ENCODE measurements at places on chromosomes 2 and 18.

- no peaks in the 10 kb centered on the region for H3K27me3 ChIP-seq
- H3K4me1 ChIP-seq: no peaks in the 10 kb centered on the region
- peaks cover 6% of the 10 kb centered on the region for H3K36me3 ChIP-seq
- H3K4me3 ChIP-seq: no peak overlapping the region
- H3K27ac ChIP-seq: no peak overlapping the region
- no peak for DNase-seq
These were observed 91.4 kb downstream of the EXOC6B start for GRCh38 chr2:72734432-72734831.

- no peak overlapping the region for H3K27ac ChIP-seq
- H3K36me3 ChIP-seq: peaks cover 2% of the 10 kb centered on the region
- H3K27me3 ChIP-seq: no peaks in the 10 kb centered on the region
- no peak for DNase-seq
- no peaks in the 10 kb centered on the region for H3K4me1 ChIP-seq
- H3K4me3 ChIP-seq: no peak overlapping the region
These were observed 482.0 kb upstream of the DCC start for GRCh38 chr18:51857989-51858388.

- H3K36me3 ChIP-seq: peaks cover 2% of the 10 kb centered on the region
- no peaks in the 10 kb centered on the region for H3K27me3 ChIP-seq
- no peak overlapping the region for H3K27ac ChIP-seq
- H3K4me3 ChIP-seq: no peak overlapping the region
- DNase-seq: no peak
These were observed 33.3 kb upstream of the GMCL1 start for GRCh38 chr2:69796174-69796573.

DNA sequence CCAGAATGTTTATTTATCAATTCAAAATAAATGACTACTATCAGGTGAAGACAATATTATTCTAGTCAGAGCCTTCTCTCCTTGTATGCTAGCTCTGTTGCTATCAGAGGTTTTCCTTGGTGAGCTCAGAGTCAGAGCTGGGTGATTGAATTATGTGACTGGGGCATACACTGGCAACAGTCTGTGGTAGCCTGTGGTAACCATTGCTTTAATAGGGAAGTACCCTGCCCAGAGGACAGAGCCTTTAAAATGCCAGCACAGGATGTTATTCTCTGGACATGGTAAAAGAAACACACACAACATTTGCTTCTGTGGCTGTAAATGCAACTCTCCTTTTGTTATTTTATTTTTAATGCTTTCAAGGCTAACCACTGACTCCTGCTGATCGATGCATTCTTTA, 124.7 kb downstream of the PPP1R1C start:
- DNase-seq: no peak
- peaks cover 5% of the 10 kb centered on the region for H3K27me3 ChIP-seq
- no peaks in the 10 kb centered on the region for H3K4me1 ChIP-seq
- H3K4me3 ChIP-seq: no peak overlapping the region

- no peaks in the 10 kb centered on the region for H3K27me3 ChIP-seq
- peaks cover 25% of the 10 kb centered on the region for H3K36me3 ChIP-seq
- DNase-seq: no peak
- H3K4me3 ChIP-seq: no peak overlapping the region
- H3K27ac ChIP-seq: peak overlapping the region; percentile 35
- peaks cover 57% of the 10 kb centered on the region for H3K4me1 ChIP-seq
These were observed 51.8 kb downstream of the USP34 start for GRCh38 chr2:61419129-61419528.

GRCh38 chr2:121329786-121330185, 44.8 kb upstream of the TFCP2L1 start:
- H3K4me1 ChIP-seq: peaks cover 18% of the 10 kb centered on the region
- H3K27me3 ChIP-seq: no peaks in the 10 kb centered on the region
- no peak overlapping the region for H3K4me3 ChIP-seq
- no peak overlapping the region for H3K27ac ChIP-seq

GRCh38 chr18:27164905-27165304, 20.2 kb downstream of the CHST9 start:
- DNase-seq: no peak
- H3K4me3 ChIP-seq: no peak overlapping the region
- no peaks in the 10 kb centered on the region for H3K36me3 ChIP-seq
- H3K4me1 ChIP-seq: no peaks in the 10 kb centered on the region

- H3K27me3 ChIP-seq: no peaks in the 10 kb centered on the region
- no peak for DNase-seq
- H3K27ac ChIP-seq: no peak overlapping the region
- peaks cover 21% of the 10 kb centered on the region for H3K4me1 ChIP-seq
These were observed 72.7 kb downstream of the PTPN2 start for GRCh38 chr18:12811191-12811950.

GRCh38 chr2:234412726-234413125, 84.2 kb downstream of the ARL4C start:
- H3K4me3 ChIP-seq: no peak overlapping the region
- H3K4me1 ChIP-seq: peaks cover 30% of the 10 kb centered on the region
- H3K27me3 ChIP-seq: no peaks in the 10 kb centered on the region
- no peaks in the 10 kb centered on the region for H3K36me3 ChIP-seq

DNA sequence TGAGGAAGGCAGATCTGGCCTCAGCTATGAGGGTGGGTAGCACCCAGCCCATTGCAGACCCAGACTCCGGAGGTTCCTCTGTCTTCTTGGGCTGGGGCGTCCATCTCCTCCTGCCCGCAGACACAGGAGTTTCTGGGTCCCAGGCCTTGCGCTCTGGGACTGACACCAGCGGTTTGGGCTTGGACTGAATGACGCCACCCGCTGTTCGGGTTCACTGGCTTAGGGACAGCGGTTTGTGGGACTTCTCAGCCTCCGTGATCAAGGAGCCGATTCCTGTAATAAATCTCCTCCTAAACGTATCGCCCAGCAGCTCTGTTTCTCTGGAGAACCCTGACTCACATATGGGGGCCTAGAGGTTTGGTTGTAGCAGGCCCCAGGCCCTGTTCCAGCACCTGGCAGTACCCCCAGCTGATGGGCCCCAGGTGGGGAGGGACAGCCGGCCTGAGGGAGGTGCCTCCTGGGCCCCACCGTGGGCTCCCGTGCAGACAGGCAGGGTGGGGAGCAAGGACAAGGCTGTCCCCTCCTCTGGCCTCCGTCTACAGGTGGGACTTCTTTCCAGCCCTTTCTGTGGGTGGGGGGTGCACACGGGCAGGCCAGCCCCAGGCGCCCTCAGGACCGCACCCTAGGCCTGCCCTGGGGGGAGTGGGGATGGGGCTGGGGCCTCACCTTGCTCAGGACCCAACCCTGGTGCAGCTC, 4.5 kb upstream of the AQP12A start:
- no peaks in the 10 kb centered on the region for H3K27me3 ChIP-seq
- peaks cover 16% of the 10 kb centered on the region for H3K4me1 ChIP-seq

DNA sequence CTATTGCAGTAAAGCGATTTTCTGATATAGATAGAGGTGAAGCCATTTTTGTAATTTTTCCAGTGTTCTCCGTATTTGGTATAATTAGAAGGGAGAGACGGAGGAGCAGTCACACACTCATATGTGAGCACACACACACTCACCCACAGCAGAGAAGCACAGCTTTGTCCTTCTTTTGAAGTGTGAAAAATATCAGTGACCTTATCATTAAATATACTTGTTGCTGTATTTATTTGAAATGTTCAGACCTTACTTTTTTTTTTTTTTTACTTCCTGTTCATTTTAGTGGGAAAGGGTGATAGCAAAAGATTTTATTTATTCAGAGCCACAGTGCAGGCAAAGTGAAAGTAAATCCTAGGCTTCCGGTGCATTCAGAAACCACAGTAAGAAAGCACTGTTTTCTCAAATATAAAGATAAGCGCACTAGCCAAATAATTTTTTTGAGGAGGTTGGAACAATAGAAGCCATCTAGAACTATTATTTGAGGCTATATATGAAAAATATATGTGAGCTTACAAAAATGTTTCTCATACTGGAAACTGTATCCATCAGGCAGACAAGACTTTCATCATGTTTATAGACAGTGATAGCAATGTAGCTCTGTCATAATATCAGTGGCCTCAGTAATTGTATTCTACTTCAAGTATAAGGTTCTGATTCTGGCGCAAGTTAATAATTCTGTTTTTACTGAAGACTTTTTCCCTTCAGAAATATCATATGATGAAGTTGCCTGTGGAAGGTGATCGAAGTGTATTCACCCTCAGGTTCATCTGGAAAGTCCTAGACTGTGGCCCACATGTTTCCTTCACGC, 37.2 kb downstream of the TSHZ1 start:
- peak overlapping the region; percentile 95 for H3K27ac ChIP-seq
- H3K36me3 ChIP-seq: peaks cover 15% of the 10 kb centered on the region
- peaks cover 77% of the 10 kb centered on the region for H3K4me1 ChIP-seq
- no peaks in the 10 kb centered on the region for H3K27me3 ChIP-seq
- DNase-seq: no peak
- H3K4me3 ChIP-seq: peak overlapping the region; percentile 79

DNA sequence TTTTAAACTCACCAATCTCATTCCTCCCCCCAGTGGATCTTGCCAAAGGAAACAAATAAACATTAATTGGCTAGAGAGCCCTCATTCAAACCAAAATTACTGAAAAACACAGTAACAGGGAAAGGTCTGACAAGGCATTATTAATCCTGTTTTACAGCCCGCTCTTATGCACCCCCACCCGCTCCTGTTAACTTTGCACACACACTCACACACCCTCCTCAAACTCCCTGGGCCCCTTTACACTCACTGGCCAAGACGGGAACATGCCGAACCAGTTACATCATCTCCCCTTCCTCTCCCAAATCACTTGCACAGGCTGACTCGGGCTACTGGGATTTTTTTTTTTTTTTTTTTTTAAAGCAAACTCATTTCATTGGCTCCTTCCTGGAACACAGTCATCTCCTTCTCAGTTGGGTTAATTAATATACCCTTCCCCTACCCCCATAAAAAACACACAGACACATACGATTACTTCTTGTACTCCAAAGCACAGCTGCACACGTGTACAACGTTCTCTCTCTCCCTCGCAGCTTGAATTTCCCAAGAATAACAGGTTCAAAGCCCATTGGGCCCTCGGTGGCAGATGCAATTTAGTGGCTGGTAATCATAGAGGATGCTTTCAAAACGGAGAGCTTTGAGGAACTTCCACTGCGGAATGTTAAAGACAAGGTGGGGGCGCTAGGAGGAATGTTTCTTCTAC, 31.8 kb downstream of the KLF7 start:
- DNase-seq: no peak
- H3K4me3 ChIP-seq: no peak overlapping the region
- H3K27me3 ChIP-seq: no peaks in the 10 kb centered on the region
- no peaks in the 10 kb centered on the region for H3K4me1 ChIP-seq

DNA sequence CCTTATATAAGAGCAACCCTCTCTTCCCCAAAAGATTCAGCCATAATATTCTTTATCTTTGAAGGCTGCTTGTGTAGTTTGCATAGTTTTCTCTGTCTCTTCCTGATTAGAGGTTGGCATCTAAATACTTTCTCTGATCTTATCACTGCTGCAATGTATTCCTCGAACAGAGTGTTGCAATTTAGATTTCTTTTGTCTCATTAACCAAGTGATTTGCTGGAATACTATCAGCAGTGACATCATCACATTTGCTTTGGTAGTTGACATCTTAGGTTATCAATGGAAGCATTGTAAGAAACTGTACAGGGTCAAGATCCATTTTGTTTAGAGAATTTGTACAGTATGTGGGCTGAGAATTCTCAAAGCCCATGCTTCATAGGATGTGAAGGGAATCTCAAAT, 72.0 kb upstream of the NEUROD1 start:
- no peaks in the 10 kb centered on the region for H3K4me1 ChIP-seq
- no peak for DNase-seq
- peaks cover 87% of the 10 kb centered on the region for H3K27me3 ChIP-seq

DNA sequence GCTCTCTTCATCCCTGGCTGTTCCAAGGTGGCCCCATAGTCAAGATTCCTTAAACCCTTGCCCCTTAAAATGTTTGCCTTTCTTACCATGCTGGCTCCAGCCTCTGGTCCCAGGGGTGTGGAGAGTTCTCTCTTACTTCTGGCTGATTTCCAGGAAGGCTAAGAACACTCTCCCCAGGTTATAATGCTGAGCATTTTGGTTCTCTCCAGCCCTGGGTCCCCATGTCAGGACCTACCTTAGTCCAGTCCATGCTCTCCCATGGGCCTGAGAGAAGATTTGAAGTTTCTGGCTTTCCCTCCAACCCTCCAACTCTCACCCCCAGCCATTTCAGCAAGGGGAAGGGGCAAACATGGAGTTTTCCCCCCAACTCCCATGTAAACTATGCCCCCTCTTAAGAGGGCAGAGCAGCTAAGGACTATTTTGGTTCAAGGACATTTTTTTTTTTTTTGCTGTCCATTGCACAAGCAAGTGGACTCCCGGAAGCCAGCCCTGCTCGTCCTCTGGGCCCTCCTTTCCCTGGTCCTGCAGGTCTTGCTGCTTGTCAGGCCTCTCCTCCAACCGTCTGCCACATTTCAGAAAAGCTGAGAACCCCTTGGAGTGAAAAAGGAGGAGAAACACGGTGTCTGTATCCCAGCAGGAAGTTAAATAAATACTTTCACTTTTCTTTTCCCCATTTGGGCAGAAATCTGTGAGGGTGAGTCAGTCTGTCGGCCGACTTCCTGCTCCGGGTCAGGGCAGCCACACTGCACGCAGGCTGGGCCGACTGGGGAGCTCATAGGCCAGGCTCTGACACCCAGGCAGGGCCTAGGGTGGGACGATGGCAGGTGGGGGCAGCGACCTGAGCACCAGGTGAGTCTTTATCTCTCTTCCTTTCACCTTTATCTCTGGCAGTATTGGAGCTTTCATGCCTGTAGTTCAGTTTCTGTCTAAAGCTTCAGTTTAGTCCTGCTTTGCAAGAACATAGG, at the start of gene SP140L:
Gene SP140L (plus strand): TSS at position 741 of the 965 bp plus-strand sequence. CDS start 77 bp downstream, at position 818.
- peak; percentile 64 for DNase-seq
- H3K27me3 ChIP-seq: no peaks in the 10 kb centered on the region
- peaks cover 70% of the 10 kb centered on the region for H3K4me1 ChIP-seq
- H3K36me3 ChIP-seq: peaks cover 30% of the 10 kb centered on the region
- H3K4me3 ChIP-seq: peak within 1 kb of the TSS; percentile 98

DNA sequence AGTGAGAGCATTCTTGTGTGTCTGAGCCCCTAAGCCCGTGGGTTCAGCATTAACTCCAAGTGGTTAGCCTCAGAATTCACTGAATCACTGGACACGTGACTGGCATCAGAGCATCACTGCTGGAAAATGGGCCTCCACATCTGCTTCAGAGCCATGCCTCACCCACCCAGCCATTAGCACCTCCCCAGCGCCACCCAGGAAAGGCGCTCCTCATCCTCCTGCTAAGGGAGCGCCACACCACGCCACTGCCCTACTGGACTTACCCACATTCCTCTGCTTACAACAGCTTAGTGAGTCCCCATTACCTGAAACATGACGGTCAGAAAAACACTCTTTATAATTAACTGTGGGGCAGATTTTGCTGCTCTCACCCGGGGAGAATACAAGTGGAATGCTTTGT, 442.6 kb upstream of the MYT1L start:
- H3K4me1 ChIP-seq: no peaks in the 10 kb centered on the region
- no peaks in the 10 kb centered on the region for H3K27me3 ChIP-seq
- H3K27ac ChIP-seq: no peak overlapping the region
- H3K36me3 ChIP-seq: no peaks in the 10 kb centered on the region
- no peak for DNase-seq

DNA sequence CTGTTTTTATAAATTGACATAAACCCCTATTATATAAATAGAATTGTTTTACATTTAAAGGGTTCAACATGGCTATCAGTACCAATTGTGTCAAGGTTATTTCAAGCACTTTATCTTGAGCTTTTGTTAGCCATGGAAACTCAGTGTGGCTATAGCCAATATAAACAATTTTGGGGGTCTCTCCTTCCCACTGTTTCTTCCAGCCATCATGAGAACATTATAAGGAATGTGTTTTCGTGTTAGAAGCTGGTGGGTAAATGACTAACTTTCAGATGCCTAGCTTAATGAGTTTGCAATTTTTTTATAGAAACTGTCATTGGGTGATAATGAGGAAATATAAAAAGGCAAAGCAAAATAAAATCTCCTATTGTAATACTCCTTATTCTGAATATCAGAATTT, 153.5 kb upstream of the FOSL2 start:
- H3K4me3 ChIP-seq: no peak overlapping the region
- no peak overlapping the region for H3K27ac ChIP-seq
- H3K27me3 ChIP-seq: no peaks in the 10 kb centered on the region
- DNase-seq: no peak
- peaks cover 7% of the 10 kb centered on the region for H3K36me3 ChIP-seq
- no peaks in the 10 kb centered on the region for H3K4me1 ChIP-seq

All from central memory CD8-positive, alpha-beta T cell (primary cell).